Right cardiac atrium (tissue), 5 donors: ENCODE measurements at places on chromosomes 12 and 14. TPM values are rescaled to one million over a fixed set of nuclear protein-coding genes. Genes with fewer than 3 reads are reported as not detected.

DNA sequence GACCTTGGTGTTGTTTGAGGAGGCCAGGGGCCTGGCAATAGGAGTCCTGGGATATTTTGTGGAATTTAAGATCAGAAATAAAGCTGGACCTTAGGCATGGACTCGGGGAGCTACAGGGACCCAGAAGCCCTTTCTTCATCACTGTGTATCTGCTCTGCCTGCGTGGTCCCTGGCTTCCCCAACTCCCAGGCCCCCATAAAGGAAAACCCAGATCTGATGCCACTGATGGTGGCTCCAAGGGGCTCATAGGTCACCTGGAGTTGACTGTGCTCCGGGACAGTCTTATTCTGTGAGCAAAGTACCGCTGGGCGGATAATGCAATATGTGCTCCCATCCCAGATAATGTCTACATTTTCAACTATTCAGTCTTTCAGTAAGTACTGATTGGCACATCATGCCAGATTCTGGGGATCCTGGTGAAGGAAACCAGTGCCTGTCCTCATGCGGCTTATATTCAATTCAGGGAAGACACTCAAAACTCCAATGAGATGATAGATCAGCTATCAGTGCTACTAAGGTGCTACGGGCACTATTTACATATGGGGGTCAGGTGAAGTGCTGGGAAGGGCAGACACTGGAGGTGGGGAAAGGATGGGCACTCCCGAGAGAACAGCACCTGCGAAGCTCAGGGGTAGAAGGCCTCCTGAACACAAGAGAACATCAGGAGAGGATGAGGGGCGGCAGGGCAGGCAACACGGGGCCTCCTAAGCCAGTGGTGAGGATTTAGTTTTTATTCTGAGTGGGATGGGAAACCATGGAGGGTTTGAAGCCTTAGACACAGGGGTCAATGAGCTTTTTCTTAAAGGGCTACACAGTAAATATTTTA, 5.5 kb upstream of the SELPLG start:
- DNase-seq: no peak

DNA sequence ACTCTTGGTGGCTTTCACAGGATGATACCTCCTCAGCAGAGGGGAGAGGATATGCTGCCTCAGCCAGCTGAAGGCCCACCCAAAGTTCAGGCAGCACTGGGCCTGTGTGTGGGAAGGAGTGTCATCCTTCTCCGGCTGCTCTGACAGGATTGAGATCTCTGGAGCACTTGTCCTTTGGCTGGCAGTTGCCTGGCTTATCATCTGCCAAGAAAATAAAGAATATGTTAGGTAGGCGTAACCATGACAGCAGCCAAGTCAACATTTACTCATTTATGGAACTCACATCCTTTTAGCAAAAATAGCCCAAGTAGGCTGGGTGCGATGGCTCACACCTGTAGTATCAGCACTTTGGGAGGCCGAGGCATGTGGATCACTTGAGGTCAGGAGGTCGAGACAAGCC, 68.5 kb downstream of the PPFIBP1 start:
- peak; percentile 53 for DNase-seq

GRCh38 chr14:41586237-41586636, 20.4 kb upstream of the LRFN5 start:
- DNase-seq: no peak

- DNase-seq: no peak
Measured at GRCh38 chr12:124590447-124590846, 23.0 kb upstream of the NCOR2 start.

PTPRO gene
- total RNA-seq: 1.8 TPM

SYCP3 gene
- total RNA-seq: not detected

CCDC175 gene
- not detected for total RNA-seq

- DNase-seq: no peak
Measured at GRCh38 chr12:18797604-18798003, 59.7 kb downstream of the CAPZA3 start.

DLK1 gene
- total RNA-seq: not detected

GRCh38 chr12:6667559-6668210, 4.8 kb upstream of the ING4 start:
- DNase-seq: no peak

DNA sequence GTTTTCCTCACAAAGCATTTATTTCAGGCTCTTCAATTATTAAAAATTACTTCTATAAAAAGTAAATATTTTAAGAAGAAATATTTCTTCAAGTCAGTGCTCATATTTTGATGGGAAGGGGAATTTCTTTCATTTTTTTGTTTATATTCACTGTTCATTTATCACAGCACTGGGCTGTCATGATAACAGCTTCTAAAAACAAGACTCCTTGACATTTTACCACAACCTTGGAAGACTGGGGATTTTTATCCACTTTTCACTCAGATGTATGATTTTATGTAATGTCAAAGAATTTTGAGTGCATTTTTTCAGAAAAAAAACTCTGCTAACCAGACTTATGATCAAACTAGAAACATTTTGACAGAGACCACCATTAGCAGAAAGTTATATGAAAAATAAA, 149.7 kb downstream of the PHLDA1 start:
- no peak for DNase-seq

GRCh38 chr12:20527417-20528163, 159.3 kb downstream of the PDE3A start:
- no peak for DNase-seq

DNA sequence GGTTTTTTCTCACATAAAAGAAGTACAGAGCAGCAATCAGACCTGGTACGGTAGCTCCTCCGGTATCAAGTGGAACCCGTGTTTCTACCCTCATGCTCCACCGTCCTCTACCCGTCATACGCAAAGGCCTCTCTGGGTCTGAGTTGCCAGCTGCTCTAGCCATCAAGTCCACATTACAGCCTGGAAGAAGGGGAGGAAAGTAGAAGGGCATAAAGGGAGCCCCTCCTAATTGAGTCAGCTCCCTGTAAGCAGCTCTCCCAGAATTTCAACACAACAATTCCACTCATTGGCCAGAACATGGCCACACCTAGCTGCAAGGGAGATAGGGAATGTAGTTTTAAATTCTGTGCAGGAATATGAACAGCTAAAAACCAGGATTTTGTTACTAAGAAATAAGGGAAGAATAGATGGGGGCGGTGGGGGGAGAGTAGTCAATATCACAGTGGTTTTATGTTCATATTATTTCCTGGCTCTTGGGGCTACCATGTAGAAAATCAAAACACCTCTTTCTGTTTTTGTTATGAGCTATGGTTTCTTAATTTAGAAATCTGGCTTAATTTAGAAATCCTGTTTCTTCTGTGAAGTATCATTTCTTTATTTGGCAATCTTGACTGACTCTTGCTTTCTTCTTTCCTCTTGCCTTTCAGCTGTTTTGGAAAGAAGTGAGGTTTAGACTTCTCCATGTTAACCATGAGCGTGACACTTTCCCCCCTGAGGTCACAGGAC, 103.9 kb downstream of the AKAP6 start:
- DNase-seq: no peak

DNA sequence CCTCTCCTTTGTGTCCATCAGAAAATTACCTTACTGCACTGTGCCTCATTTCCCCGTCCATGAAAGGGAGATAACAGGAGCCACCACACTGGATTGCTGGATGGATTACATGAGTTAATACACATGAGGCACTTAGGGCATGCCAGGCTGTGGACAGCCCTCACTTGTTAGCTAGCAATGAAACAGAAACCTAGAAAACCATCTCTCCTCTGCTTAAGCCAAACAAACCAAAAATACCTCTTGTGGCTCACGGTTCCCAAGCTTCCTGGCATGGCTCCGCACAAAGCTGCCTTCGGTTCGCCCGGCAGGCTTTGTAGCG, 660 bp upstream of the HCFC2 start:
- DNase-seq: no peak

- no peak for DNase-seq
Measured at GRCh38 chr12:116529048-116529447, 30.1 kb upstream of the MAP1LC3B2 start.

FZD10 gene
- 0.28 TPM for total RNA-seq
